ENCODE measurements at places on chromosomes 6 and 20.

GRCh38 chr6:5981126-5982026 is 25.3 kb downstream of the NRN1 start:
- peak; percentile 97 for DNase-seq

DNA sequence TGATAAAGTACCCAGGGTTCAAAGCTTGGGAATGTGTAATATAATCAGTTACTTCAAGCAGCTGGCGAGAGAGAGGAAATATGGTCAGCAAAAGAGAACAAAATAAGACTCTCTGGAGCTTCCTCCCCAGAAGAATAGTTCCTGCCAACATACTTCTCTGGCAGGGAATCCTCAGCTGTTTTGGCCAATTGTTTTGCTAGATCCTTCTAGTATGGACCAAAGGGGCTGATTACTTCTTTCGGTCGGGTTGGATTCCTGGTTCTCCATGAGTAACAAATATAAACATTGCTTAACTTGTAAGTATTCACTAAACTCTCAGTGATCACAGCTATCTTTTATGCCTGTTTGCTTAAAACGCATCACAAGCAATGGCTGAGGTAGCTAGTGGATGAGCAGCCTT is 31.4 kb upstream of the FBXO9 start:
- DNase-seq: peak; percentile 59

GRCh38 chr6:164756142-164756541 is 553.3 kb downstream of the C6orf118 start:
- DNase-seq: no peak

- no peak for DNase-seq
These were observed 13.3 kb downstream of the NKX2-2 start for GRCh38 chr20:21500599-21500998.

GRCh38 chr6:75204217-75204958 is 1.5 kb downstream of the COL12A1 start:
- peak; percentile 93 for DNase-seq

- no peak for DNase-seq
These were observed 2.0 kb downstream of the TSHZ2 start for GRCh38 chr20:52974179-52974594.

- DNase-seq: peak; percentile 9
These were observed 62.5 kb downstream of the CNKSR3 start for GRCh38 chr6:154447954-154448353.

DNA sequence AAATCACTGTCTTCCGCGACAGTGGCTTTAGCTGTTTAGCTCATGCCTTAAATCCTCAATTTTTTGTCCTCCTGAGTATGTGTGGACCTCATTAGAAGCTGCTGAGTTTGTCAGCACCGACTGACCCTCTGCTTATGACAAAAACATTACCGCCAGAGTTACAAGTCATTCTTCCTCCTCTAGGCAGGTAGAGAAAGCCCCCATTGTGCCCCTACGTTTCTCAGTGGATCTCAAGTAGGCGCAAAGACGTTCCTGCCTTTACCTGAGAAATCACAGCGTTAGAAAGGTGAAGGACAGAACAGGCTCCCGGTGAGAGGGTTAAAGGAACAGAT is 227.3 kb upstream of the PDE10A start:
- no peak for DNase-seq

DNA sequence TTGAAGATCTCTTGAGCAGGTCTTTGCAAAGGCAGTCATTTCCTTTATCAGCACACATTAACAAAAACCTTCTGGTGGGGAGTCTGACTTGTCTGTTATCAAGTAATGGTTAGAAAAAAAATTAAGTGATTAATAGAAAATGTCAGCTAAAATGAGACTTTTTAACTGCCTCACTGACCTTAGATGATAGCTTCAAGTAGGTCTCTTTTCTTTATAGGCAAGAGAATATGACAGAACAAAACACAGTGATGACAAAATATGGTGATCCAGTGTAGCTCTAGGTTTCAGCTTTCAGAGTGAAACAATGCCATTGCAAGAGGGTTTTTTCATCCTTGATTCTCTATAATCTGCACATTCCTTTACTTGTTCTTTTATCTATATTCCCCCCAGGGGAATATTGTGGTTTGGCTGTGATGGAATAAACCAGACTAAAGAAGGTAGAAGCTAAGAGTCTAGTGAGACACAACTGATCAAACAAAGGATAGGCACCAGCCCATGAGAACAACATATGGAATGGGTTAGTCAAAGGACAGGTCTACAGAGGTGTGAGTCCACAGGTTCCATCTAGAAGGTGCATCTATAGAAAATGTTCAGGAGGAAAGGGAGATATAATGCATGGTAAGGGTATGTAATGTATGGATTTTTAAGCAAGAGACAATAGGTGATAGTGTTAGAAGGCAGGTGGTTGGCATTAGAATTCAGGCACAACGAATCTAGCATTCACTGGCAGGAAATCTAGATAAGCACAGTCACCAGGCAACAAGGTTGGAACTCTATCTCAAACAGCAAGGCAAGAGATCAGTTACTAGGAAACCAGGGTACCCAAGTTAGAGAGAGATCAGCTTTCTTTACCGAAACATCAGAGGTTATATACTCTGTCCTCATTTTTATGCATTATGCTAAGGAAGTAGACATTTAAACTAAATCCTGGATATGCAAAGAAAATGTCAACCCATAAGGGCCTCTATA is 228.9 kb upstream of the SMLR1 start:
- DNase-seq: peak; percentile 50

DNA sequence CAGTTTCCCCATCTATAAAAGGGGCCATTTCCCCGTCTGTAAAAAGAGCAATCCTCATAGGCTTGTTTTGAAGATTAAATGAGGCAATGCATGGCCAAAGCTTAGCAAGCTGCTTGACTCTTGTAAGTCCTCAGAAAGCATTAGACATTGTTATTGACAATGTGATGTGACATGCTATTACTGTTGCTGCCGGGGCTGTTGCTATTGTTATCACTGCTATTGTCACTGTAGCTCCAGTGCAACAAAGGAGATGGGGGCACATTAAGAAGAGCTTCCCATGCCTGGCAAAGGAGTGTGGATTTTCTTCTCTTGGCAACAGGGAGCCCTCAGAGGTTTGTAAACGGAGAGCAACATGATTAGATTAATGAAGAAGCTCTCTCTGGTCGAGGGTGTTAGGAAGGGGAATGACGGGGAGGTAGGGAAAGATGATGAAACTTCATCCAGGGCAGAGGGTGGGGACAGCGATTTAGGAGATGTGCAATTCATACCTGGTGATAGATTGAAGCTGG is 33.1 kb upstream of the FAM83D start:
- no peak for DNase-seq

GRCh38 chr6:36985417-36985807 is 584 bp downstream of the MTCH1 start:
- DNase-seq: no peak

DNA sequence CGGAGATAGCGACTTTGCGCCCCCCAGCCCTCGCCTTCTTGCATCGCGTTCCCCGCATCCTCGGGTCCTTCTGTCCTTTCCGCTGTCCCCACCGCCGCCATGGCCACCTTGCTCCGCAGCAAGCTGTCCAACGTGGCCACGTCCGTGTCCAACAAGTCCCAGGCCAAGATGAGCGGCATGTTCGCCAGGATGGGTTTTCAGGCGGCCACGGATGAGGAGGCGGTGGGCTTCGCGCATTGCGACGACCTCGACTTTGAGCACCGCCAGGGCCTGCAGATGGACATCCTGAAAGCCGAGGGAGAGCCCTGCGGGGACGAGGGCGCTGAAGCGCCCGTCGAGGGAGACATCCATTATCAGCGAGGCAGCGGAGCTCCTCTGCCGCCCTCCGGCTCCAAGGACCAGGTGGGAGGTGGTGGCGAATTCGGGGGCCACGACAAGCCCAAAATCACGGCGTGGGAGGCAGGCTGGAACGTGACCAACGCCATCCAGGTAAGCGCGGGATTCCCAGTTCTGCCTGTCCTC is 401 bp downstream of the SLC32A1 start:
- no peak for DNase-seq

- DNase-seq: no peak
These were observed 153.9 kb downstream of the SOX4 start for GRCh38 chr6:21747441-21747840.

GRCh38 chr6:129954749-129955431 is 63.5 kb upstream of the L3MBTL3 start:
- no peak for DNase-seq

DNA sequence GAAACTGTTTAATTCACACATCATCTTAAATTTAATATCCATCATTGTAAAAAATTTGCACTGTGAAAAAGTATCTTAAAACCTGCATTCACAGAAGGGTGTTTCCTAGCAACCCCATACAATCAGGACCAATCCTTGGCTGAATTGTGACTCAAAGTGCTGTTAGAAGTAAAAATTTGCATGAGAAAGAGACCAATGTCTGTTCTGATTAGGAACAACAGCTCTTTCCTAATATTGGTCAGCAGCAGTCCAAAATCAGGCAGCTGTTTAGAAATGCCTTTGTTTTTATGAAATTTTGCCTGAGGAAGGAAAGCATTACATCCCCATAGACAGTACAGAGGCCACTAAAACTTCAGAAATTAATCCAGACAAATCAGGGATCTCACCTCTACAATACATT is 987.0 kb downstream of the HACE1 start:
- DNase-seq: no peak

DNA sequence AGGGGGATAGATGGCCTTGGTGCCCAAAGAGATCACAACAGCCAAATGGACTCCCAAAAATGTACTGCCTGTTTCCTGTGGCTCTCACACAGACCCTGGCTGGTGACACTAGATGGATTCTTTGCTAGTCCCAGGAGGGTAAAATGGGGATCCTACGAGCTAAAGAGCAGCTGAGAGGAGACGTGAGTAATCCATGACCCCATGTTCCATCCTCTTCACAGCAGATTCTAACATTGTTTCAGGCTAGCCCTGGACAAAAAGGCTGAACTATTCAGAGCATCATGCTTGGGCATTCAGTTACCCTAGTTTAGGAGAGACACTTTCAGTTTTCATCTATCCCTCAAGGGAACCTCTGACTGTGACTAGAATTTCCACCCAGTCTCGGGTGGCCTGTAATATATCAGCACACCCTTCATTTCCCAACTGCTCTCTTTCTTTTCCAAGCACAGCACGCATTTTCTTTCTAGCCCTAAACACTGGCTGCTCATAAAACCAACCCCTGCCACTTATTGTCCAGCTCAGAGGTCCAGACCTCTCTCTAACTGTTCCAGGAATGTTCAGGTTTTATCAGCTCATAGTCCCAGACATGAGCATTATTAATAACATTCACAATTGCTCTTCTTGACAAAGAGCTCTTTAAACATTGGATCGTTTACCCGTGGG is 48.5 kb downstream of the SLC22A1 start:
- peak; percentile 5 for DNase-seq
